NCI-H187 treated with DMSO at 0.1 percent for 48 hours (cell line): ENCODE measurements at places on chromosomes 1 and 21.

DNA sequence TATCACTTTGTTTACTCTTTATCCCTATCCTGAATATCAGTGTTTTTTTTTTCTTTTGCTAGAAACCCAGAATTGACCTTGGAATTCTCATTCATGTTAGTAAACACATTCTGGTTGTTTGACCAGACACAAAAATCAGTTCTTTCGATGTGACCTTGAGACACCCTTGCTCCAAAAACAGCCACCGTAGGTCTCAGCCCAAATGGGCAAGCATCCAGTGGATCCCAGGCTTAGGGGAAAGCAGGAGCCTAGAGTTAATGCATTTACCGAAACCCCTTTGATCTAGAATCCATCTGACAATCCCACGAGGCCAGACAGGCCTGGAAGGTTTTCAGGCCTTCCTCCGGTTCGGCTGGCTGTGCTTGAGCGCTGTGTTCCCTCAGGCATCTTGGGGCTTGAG lies 47.6 kb downstream of the IRF2BP2 start:
- no peak for DNase-seq

- no peak for DNase-seq
These were observed 40.2 kb downstream of the HMCN1 start for GRCh38 chr1:185774394-185774793.

- DNase-seq: no peak
These were observed 61.0 kb downstream of the POFUT2 start for GRCh38 chr21:45226540-45227326.

- no peak for DNase-seq
These were observed 416.8 kb upstream of the NCAM2 start for GRCh38 chr21:20581361-20581760.

- no peak for DNase-seq
These were observed 156.2 kb downstream of the DENND1B start for GRCh38 chr1:197619008-197619640.

GRCh38 chr1:178768423-178768822 lies 43.4 kb downstream of the RALGPS2 start:
- peak; percentile 37 for DNase-seq

DNA sequence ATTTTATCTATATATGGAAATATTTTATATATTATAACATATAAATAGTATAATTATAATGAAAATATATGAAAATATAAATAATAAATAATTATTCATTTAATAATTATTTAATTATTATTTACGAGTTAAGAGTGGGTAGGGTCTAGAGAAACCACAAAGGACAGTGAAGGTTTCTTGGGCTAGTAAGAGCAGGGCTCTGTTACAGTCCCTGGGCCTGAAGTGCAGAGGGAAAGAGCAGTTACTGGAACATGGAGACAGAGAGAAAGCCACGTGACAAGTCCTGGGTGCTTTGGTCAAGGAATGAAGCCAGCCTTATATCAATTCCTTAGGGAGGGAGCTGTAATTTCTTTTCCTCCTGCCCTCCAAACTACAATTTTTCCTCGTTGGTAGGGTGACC lies 117.2 kb upstream of the OLIG2 start:
- no peak for DNase-seq

- DNase-seq: no peak
These were observed 5.5 kb downstream of the PTP4A2 start for GRCh38 chr1:31932491-31933316.

GRCh38 chr1:14955402-14955801 lies 198.1 kb upstream of the TMEM51 start:
- DNase-seq: no peak

DNA sequence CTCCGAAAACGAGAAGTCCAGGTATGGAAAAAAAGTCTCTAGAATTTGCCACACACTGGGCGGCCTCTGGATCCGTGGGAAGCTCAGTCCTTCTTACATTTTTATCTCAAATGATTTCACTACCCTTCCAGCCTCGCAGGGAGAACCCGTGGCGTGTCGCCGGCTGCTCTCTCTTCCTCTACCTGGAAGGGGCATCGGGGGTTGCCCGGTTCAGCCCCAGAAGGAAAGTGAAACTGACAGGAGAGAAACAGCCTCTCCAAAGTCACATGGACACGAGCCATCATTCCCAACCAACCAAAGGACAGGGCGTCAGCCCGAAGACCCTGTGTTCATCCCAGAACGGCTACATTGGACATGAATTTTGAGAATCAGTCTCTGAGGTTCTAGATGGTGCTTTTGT lies 182.5 kb downstream of the ADSS2 start:
- DNase-seq: no peak

DNA sequence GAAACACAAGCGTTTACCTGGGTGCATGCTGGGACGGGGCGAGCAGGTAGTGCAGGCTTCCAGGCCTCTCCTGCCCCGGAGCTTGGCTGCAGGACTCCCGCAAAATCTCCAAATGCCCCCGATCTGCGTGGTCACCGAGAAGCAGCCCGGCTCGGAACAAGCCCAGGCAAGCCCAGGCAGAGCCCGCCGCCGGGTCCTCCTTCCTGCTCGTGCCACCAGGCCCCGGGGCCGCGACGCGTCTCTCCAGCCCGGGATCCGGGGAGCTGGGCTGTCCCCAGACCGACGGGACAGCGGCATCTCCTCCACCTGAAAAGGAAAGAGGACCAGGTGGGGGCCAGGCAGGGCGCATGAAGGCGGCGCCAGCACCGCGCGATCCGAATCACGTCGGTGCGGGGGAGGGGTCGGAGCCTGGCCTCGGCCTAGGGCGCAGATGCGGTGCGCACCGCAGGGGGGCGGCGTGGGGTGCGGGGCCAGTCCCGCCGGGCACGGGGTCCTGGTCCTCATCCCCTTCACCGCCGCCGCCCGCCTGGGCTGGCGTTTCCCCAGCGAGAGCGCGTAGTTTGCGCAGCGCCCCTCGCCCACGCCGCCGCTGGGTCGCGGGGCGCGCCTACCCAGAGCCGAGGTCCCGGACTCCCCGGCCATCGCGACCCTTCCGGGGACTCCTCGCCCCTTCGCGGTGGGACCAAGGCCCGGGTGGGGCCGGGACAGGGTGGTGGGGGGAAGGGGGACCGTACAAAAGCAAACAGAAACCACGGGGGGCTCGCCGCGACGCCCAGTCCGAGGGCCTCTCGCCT lies 52.4 kb upstream of the H6PD start:
- no peak for DNase-seq

DNA sequence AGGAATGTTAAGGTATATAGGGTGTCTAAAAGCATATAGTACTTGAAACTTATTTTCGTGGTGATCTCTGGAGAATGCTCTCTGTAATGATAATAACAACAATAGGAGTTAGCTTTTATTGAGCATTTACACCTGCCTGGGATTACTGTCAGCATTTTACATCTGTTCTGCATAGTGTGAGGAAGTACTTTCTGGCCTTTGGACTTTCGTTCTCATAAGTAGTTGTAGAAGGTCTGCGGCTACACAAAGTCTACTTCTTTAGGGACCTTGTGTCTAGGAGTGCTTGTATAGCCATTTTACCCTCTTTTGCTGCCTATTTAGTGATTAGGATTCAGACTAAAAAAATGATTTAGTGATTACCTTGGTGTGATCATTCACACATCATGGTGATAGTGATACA lies 103.6 kb upstream of the GPR52 start:
- DNase-seq: no peak

- DNase-seq: no peak
These were observed 664.4 kb downstream of the MATN1 start for GRCh38 chr1:30058970-30059369.

DNA sequence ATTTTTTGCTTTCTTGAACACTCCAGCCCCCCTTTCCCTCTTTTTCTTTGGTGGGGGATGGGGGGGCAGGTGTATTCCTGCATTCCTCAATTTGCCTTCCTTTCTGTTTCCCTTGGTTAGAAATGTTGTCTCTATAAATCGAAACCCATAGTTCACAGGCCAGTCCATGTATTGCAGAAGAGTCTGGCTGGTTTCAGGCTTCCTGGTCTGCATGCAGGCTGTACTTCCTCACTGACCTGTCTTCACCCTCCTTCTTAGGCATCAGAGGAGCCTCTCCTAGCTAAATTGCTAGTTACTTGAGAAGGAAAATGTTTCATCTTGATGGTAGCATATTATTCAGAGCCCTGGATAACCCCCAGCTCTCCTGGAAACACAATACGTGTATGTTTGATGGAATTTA lies 140.0 kb downstream of the SPATA46 start:
- no peak for DNase-seq

DNA sequence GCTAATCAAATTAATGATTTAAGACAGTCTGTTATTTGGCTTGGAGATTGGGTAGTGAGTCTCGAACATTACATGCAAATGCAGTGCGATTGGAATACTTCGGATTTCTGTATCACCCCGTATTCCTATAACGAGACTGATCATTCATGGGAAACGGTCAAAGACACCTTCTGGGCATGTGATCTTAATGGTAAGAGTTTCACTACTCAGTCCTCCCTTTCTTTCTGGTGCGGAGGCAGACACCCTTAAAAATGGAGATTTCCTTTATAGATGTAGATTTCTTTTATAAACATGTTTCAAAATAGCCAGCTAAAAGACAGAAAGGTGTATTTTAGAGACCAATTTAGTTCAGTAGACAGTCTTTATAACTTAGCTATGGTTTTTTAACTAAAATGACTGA lies 74.4 kb downstream of the HS2ST1 start:
- no peak for DNase-seq

DNA sequence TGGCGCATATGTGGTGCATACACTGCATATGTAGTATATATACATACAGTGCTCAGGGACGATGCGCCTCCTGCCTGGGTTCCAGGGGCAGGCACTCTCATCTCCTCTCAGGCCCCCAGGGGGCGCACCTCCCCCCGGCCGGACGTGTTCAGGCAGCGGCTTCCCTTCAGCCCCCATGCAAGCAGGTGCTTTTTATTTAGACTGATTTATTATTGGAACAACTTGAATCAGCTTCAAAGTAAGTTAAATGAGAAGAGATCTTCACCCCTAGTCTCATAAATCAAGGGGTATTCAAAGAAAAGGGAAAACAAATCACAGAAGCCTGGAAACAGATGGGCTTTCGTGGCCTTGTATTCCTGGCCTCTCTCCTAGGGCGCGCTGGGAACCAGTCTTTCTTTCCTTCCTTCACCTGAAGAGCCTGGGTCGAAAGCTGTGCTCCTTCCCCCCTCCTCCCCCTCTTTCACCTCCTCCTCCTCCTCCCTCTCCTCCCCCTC lies 64.6 kb downstream of the UBIAD1 start:
- no peak for DNase-seq

- DNase-seq: no peak
These were observed 65.2 kb upstream of the TMPRSS15 start for GRCh38 chr21:18468790-18469189.

DNA sequence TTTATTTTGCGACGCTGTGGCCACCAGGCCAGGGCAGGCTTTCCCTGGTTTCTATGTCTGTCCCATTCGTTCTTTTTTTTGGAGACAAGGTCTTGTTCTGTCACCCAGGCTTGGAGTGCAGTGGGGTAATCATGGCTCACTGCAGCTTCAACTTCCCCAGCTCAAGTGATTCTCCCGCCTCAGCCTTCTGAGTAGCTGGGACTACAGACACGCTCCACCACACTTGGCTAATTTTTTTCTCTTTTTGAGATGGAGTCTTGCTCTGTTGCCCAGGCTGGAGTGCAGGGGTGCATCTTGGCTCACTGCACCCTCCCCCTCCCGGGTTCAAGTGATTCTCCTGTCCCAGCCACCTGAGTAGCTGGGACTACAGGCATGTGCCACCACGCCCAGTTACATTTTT lies 43.4 kb upstream of the WNT4 start:
- no peak for DNase-seq

DNA sequence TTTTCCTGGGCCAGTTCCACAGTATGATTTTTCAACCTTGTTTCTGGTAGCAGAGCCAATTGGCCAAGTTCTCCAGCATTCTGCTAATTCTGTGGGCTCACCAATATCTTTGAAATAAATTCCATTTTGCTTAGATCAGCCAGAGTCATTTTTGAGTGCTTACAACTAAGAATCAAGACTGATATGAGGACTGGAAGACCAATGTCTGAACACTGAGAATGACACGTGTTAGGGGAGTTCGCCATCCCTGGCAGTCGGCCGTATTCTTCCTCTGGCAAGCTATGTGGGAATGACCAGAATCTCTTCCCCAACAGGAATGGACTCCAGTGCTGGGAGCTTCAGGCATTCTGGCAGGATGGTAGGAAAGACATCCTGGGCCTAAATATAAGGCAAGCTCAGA lies 4.9 kb upstream of the TENT5C start:
- no peak for DNase-seq

GRCh38 chr1:16433030-16433429 lies 4.2 kb downstream of the SPATA21 start:
- no peak for DNase-seq

DNA sequence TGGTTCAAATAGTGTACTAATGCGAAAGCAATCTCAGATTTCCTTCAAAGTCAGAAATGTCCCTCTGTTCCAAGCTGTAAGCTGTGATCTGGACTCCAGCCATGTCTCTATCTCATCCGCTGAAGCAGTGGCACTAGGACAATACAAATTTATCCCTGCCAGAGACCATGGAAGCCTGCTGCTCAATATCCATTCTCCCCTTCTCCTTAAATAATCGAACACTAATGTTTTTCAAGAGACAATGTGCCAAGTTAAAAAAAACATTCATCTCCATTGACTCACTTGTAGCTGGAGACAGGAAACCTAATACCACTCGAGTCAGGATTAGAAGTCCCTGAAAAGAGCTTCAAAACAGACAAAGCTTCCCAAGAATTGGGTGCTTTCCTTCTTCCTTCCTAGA lies 38.5 kb upstream of the PGBD5 start:
- DNase-seq: no peak

DNA sequence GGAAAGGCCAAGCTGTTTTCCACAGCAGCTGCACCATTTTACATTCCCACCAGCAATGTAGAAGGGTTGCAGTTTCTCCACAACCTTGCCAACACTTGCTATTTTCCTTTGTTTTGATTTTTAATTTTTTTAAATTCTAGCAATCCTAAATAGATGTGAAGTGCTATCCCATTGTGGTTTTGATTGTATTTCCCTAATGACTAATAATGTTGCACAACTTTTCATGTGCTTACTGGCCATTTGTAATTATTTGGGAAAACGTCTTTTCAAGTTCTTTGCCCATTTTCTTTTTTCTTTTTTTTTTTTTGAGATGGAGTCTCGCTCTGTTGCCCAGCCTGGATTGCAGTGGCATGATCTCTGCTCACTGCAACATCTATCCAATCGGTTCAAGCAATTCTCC lies 53.9 kb downstream of the VCAM1 start:
- DNase-seq: no peak

DNA sequence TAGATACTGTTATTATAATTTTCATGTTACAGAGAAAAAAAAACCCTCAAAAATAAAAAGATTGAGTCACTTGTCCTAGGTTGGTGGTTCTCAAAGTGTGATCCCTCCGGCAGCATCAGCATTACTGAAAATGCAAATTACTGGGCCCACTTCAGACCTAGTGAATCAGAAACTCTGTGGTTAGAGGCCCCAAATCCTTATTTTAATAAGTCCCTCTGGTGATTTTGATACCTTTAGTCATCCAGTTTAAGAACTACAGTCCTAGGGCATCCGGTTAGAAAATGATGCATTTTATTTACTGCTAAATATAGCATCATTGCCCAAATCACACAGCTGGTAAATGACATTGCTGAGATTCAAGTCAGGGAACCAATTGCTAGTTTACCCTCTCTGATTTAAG lies 203.7 kb upstream of the RUNX1 start:
- DNase-seq: no peak

GRCh38 chr21:14382486-14382834 lies 486 bp downstream of the HSPA13 start:
- DNase-seq: no peak

- DNase-seq: no peak
These were observed 123.2 kb downstream of the SMYD2 start for GRCh38 chr1:214404154-214404553.

GRCh38 chr1:106517224-106517623 lies 539.2 kb upstream of the PRMT6 start:
- no peak for DNase-seq

GRCh38 chr1:226001963-226002666 lies 3.0 kb upstream of the SDE2 start:
- no peak for DNase-seq
